ENCODE measurements at places on chromosomes 3 and 15.

GRCh38 chr3:151630938-151631441 is 102.7 kb upstream of the AADACL2 start:
- no peak for DNase-seq

DNA sequence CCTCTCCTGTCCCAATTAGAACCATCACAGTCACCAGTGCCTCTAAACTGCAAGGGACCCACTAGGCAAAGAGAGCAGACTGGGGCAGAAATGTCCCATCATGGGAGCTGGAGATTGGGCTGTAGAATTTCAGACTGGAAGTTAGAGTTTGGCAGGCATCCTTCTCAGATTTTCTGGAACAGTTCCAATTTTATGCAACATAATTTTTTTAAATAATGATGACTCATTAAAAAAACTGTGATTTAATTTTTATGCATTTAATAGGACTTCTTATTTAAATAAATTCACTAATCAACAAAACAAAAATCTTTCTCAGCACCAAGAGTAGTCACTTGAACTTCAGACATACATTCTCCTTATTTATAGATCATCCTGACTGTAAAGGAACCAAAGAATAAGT is 84.6 kb upstream of the SLC7A14 start:
- DNase-seq: no peak

DNA sequence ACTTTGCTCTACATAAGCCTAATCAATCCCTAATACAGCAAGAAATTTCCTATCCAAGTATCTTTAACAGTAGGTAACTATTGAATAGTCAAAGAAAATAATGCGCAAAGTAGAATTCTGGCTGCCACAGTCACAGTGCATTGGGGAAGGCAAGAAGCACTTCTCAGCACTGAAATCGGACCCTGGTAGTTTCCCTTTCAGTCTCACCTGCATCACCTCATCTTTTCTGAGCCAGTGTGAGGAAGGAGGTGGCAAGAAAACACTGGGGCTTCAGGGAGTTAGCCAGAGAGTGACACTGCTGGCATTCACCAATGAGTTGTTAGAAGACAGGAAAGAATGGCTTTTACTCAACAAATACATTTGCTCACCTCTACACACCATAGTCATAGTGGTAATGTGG is 8.3 kb downstream of the TRIM42 start:
- DNase-seq: no peak

- no peak for DNase-seq
These were observed 103.5 kb downstream of the CHSY1 start for GRCh38 chr15:101148166-101148880.

GRCh38 chr3:9399337-9399703 is 1.9 kb downstream of the SETD5 start:
- no peak for DNase-seq
